NAMALWA (cell line): ENCODE measurements at places on chromosomes 11 and 22.
A peak's percentile ranks its signal among the peaks of the same experiment; 100 is the strongest.

DNA sequence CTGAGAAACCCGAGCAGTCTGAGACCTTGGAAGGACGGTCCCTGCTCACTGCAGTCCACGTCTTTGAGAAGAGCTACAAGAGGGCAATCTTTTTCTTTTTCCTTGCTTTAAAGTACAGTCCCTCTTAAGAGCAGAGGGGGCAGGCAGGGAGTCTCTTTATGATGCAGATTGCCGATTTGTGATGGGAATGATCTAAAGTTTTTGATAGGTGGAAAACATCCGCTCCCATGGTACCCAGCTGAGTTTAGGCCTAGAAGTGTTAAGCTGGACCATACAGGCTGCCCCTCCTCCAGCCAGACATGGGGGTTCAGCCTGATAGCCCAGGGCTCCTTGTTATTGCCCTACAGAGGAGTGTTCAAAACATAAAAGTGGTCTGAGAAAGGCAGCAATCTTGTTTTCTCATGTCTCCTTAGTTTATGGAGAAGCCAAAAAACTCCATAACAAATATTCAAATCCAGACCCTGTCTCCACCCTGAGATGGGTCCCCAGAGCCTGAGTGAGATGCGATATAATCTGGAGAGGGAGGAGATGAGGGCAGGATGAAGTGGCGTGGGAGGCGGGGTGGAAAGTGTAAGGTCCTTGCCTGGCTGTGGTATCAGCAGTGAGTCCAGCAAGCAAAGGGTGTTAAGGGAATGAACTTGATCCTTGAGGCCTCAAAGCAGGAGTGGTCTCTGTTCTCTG lies 135.1 kb downstream of the FDX1 start:
- DNase-seq = no peak

GRCh38 chr11:8328231-8328794 lies 64.6 kb upstream of the LMO1 start:
- DNase-seq = no peak

- DNase-seq = peak; percentile 53
Measured at GRCh38 chr11:76380159-76380976, 564 bp downstream of the THAP12 start.

GRCh38 chr11:129625930-129626329 lies 189.7 kb upstream of the TMEM45B start:
- no peak for DNase-seq

GRCh38 chr22:49149721-49150608 lies 677.7 kb downstream of the BRD1 start:
- no peak for DNase-seq

GRCh38 chr11:35609656-35610055 lies 8.6 kb upstream of the FJX1 start:
- DNase-seq = no peak
